ENCODE measurements at places on chromosomes 6 and 20.

DNA sequence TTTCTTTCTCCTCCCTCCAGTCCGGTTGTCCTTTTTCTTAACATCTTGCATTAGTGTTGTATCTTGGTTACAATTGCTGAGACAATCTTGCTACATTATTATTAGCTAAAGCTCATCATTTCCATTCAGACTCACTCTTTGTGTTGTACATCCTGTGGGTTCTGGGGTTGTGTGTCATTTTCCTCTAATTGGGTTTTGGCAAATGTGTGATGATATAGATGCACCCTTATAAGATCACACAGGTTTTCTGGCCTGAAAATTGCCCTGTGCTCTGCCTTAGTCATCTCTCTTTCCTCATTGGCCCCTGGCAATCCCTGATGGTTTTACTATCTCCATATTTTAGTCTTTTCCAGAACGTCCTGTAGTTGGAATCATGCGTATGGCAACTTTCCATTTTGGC lies 60.1 kb downstream of the PPP1R14C start:
- DNase-seq: no peak

- no peak for DNase-seq
Observed at GRCh38 chr6:10511477-10511876, 9.7 kb upstream of the GCNT2 start.

- no peak for DNase-seq
Observed at GRCh38 chr6:166032366-166033200, 135.1 kb downstream of the TBXT start.

- no peak for DNase-seq
Observed at GRCh38 chr6:34391473-34391785, 1.0 kb downstream of the NUDT3 start.

- DNase-seq: no peak
Observed at GRCh38 chr6:108441141-108441540, 119.6 kb upstream of the FOXO3 start.

Data from forelimb muscle (tissue), 1 donor.